ENCODE measurements at places on chromosomes 11 and 22.

GRCh38 chr22:50213263-50213662 is 12.5 kb downstream of the SELENOO start:
- DNase-seq: no peak

GRCh38 chr22:36486619-36487384 is 5.4 kb upstream of the TXN2 start:
- peak; percentile 52 for DNase-seq

DNA sequence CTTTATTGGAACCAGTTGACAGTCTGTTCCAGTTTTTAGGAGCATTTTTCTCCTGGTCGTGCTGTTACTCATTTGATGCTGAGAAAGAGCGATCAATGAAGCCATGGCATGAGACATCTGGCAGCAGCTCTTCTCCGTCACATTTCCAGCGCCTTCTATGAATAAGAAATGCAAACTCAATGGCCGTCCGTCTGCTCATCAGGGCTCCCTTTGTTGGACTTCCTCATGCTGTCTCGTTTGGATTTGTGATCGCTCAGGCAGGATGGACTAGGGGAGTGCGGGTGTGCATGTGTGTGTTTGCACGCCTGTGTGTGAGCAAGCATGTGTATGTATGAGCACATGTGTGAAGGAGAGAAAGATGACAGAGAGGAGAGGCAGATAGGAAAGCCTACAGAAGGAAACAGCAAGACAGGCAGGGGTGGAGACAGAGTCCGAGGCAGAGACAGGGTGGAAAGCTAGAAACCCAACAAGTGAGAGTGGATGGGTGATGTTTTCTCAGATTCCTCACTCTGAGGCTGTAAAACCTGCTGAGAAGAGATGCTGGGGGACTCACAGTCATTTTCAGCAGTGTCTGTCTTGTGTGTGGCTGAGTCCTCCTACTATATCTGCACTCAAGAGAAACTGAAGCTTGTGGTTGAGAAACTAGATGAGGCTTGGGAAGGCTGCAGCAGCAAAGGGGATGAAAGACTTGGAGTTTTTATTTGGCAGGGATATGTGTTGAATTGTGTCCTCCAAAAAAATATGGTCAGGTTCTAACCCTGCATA is 56.0 kb upstream of the CLMP start:
- DNase-seq: no peak

DNA sequence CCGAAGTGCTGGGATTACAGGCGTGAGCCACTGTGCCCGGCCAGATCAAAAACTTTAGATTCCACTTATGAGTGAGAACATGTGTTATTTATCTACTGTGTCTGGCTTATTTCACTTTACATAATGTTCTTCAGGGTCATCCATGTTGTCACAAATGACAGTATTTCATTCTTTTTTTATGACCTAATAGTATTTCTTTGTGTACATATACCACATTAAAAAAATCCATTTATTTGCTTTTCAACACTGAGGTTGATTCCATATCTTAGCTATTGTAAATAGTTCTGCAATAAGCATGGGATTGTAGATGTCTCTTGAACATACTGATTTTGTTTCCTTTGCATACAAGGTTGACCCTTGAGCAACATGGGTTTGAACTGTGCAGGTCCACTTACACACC is 13.2 kb upstream of the SCGB1D1 start:
- no peak for DNase-seq

- no peak for DNase-seq
Observed at GRCh38 chr11:19701421-19701820, 11.2 kb upstream of the NAV2 start.

DNA sequence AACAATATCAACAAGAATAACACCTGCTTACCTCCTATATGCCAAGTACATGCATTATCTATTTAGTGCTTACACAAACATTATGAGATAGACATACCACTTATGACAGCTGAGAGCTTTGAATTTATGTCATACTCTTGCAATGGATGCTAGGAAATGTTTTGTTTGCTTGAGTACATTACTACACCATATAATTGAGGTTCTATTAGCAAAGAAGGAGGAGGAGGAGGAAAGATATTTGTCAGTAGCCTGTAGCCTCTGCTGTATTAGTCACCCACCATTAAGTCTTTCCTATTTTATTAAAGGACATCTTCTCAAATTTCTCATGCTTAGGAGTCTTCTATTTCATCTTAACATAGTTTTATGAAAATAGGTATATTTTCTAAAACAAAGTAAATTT is 6.4 kb downstream of the ANO5 start:
- no peak for DNase-seq

- DNase-seq: no peak
Observed at GRCh38 chr11:98036810-98037209, 983.9 kb upstream of the CNTN5 start.

- no peak for DNase-seq
Observed at GRCh38 chr11:27466363-27466762, 6.2 kb downstream of the LGR4 start.

GRCh38 chr11:131137046-131137445 is 220.8 kb upstream of the SNX19 start:
- no peak for DNase-seq

DNA sequence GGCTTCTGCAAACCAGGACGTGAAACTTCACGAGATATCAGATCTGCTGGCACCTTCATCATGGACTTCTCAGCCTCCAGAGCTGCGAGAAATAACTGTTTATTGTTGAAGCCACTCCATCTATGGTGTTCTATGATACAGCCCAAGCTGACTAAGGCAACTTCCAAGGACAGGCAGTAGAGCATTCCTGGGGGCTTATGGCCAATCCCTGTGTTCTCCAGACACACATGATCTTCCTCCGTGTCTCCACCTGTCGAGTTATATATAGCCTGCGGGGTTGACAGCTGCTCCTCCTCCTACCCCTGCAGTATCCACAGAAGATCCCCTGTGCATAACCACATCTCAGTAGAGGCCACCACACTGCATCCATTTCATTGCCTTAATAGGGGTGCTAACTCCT is 11.0 kb downstream of the TP53AIP1 start:
- peak; percentile 39 for DNase-seq

DNA sequence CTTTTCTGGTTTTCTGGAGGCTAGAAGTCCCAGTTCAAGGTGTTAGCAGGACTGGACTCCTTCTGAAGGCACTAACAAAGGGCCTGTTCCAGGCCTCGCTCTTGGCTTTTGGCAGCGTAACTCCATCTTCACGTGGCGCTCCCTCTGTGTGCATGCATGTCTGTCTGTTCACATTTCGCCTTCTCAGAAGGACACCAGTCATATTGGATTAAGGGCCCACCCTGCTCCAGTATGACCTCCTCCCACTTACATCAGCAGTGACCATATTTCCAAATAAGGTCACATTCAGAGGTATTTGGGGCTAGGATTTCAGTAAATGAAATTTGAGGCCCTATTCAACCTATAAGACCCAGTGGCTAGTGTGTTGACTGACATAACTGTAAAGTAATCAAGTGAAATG is 20.0 kb downstream of the APLP2 start:
- DNase-seq: no peak

DNA sequence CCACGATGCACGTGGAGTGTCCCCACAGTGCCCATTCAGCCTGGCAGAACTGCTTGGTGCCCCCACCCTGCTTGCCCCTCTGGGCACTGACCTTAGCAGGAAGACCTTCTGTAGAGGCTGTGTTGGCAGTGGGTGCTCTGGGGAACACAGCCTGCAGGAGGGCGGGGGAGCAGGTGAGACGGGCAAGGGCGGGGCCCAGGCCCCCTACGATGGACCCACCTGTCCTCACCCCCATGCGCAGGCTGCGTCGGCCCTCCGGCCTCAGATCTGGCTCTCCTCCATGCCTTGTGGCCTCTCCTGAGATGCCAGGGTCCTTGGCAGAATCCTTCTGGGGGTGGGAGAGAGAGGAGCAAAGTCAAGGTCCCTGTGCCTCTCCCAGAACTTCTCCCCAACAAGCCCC is 10.9 kb downstream of the CDC42BPG start:
- no peak for DNase-seq

DNA sequence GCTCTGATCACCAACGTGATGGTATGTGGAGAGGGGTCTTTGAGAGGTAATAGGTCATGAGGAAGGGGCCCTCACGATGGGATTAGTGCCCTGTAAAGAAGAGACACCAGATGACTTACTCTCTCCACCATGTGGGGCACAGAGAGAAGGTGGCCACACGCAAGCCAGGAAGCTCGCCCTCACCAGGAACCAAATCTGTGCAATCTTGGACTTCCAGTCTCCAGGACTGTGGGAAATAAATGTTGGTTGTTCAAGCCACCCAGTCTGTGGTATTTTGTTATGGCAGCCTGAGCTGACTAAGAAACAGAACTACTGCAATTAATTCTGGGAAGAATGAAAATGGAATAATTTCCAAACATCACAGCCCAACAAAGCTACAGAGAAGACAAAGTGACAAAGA is 117.5 kb downstream of the SNX19 start:
- DNase-seq: peak; percentile 72

Data from RPMI7951 (cell line).